ENCODE measurements at places on chromosomes 7 and 10. TPM values are rescaled to one million over a fixed set of nuclear protein-coding genes. Genes with fewer than 3 reads are reported as not detected.

GRCh38 chr7:103866919-103867318, 122.5 kb downstream of the RELN start:
- no peak overlapping the region for H3K4me3 ChIP-seq
- DNase-seq, result peak; percentile 34
- no peaks in the 10 kb centered on the region for H3K36me3 ChIP-seq

DNA sequence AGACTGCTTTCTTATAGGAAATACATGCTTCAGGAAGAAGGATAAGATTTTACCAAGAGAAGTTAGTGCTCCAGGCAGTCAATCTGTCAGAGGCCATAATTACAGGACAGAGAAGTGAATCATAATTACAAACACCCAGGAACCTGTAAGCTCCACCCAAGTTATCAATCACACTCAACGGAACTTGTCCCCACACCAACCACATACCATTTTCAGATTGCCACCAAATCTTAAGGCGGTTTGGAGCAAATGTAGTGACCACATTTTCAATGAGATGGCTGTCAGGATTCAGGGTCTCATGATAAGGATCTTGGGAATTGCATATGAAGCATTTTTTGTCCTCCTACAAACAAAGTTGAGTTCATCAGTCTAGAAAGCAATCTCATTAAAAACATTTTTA, 4.8 kb downstream of the LAMB1 start:
- H3K4me1 ChIP-seq, result peaks cover 45% of the 10 kb centered on the region
- H3K36me3 ChIP-seq, result peaks cover 18% of the 10 kb centered on the region
- H3K27ac ChIP-seq, result no peak overlapping the region
- no peaks in the 10 kb centered on the region for H3K27me3 ChIP-seq
- DNase-seq, result no peak
- no peak overlapping the region for H3K4me3 ChIP-seq

RPEL1 gene
- not detected for total RNA-seq

CNPY1 gene
- total RNA-seq, result not detected
